Effector memory CD4-positive, alpha-beta T cell (primary cell): ENCODE measurements at places on chromosomes 13 and 19.

GRCh38 chr13:114043421-114044053 is 69.7 kb upstream of the C13orf46 start:
- DNase-seq: peak; percentile 25

DNA sequence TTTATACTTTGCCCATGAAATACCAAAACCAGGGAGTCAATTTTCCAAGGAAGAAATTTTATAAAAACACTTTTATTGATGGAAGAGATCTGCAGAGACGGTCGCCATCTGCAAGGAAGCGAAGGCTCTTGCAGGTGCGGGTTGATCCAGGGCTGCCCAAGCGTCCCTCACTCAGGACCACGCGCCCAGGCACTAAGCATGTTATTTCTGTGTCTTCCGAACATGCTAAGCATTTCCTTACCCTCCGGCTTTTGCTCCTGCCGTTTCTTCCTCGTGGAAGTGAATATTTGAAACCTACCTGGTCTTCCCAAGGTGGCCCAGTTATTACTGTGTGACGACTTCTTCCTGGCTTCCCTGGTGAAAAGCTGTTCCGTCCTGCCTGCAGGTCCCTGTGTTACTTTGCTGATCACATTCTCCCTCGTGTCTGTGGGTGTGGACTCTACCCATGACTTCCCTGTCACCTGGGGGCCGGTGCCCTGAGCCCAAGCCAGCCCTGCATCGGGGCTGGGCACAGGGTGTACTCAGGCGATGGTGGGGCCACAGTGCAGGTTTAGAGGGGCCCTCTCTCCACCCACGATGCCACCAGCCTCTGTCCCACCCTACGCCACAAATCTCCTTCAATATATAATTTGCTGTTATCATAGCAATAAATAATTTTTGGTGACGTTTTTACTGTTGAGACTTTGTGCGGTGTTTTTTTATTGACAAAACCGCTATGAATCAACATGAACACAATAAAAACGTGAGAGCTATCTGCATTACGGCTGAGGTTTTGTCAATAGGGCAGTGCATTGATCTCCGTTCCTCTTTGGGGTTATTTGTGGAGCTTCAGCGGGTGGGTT is 119.4 kb downstream of the URI1 start:
- no peak for DNase-seq

DNA sequence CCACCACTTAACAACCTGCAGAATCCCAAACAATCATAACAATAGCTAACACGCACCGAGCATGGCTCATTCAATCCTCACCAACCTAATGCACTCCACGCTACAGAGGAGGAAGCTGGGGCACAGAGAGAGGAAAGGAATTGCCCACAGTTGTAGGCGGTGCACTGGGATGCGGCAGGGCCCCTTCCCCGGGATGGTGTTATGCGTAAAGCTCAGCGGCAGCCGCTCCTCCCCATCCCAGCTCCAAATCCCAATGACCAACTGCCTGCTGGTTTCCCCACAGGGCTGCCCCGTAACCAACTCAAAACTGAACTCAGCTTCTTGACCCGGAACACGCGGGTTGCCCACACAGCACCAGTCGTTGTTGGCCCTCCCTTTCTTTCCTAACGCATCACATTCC is 42.2 kb downstream of the SERP2 start:
- DNase-seq: no peak

- DNase-seq: no peak
Observed at GRCh38 chr13:91381371-91381770, 17.1 kb upstream of the GPC5 start.

- no peak for DNase-seq
Observed at GRCh38 chr13:110433014-110433413, 125.9 kb downstream of the COL4A2 start.

DNA sequence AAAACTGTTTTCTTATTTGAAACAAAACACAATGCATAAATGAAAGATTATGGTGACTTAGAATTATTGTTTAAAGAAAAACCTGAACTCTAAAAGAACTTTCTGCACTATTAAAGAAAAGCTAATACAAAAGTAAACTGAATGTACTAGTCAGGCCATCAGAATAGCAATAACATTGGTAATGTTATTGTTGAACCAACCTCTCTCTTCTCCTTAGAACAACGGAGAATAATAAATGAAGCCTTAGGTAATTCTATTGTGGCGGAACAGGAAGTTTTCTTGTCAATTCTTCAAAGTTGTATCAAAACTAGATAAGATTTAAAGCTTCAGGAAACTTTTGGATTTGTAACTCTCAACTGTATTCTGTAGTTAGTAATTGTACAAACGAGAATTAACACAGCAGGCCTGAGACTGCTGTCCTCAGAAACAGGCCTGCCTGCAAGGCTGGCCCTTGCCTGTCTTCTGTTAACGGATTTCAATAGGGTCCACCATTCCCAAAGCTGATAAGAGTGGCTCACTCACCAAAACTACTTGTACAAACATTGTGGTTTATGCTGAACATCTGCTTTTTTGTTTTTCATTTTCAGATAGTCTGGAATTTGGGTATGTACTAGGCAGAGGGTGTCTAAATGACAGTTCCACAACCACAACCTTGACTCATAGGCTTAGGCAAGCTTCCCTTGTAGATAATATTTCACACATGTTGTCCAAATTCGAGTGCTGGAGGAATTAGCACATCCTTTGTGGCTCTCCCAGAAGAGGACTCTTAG is 825.8 kb downstream of the GPC5 start:
- no peak for DNase-seq

DNA sequence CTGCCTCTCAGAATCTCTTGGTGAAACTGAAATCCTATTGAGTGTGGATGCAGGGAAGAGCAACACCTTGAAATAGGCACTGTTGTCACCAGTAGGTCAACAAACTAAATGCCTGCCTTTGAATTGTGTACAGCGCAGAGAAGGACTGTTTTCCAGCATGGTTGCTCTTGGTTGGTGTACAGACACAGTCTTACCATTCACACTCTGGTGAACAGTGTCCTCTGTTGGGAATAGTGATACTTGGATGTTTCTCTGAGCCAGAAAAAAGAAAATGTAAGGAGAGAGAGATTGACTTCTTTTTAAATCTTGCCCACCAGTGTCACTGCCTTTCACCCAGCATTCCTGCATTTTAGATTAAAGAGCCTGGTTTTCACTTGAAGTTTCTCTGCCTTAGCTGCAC is 179.7 kb downstream of the STK24 start:
- DNase-seq: no peak

GRCh38 chr19:17775991-17776803 is 18.7 kb upstream of the B3GNT3 start:
- DNase-seq: no peak

- no peak for DNase-seq
Observed at GRCh38 chr13:85137516-85137915, 661.7 kb downstream of the SLITRK6 start.

DNA sequence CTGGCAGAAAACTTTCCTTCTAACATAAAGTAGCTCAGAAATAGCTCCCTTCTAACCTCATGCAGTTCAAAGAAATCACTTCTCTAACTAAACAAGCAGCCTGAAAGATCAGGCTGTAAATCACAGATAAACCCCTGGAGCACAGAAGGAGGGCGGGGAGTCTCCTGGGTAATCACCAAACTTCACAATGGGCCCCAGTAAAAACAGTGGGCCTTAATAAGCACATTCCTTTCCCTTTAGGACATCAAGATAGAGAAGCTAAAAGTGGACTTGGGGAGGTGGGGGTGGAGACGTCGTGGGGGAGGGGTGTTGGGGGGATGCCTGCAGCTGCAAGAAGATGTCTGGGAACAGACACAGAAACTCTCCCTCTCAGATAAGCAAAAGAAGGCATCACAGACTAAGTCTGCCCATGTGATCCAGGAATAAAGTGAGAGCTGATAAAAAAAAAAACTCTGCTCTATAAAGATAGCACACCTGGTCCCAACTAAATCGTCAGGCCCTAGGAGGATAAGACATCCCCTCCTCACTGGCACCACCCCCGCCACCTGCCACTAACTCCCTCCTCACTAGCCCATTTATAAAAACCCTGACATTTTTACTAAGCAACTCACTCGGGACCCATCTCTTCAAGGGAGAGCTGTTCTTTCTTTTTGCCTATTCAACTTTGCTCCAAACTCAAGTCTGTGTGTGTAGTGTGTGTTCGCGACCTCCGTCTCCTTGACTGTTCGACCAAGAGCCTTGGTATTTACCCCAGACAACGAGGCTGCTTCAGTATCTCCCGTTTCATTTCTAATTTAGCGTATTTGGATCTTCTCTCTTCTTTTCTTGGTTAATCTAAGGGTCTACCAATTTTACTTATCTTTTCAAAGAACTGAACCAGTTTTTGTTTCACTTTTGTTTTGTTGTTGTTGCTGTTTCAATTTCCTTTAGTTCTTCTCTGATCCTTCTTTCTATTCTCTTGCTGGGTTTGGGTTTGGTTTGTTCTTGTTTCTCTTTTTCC is 31.7 kb downstream of the DNAJC15 start:
- no peak for DNase-seq

- DNase-seq: peak; percentile 75
Observed at GRCh38 chr19:6772028-6772865, at the start of gene VAV1. VAV1 (plus strand) TSS chr19:6772708; CDS start chr19:6772808, 100 bp downstream.

GRCh38 chr13:109655206-109655600 is 131.2 kb downstream of the IRS2 start:
- DNase-seq: no peak

GRCh38 chr13:91762957-91763356 is 364.5 kb downstream of the GPC5 start:
- no peak for DNase-seq

DNA sequence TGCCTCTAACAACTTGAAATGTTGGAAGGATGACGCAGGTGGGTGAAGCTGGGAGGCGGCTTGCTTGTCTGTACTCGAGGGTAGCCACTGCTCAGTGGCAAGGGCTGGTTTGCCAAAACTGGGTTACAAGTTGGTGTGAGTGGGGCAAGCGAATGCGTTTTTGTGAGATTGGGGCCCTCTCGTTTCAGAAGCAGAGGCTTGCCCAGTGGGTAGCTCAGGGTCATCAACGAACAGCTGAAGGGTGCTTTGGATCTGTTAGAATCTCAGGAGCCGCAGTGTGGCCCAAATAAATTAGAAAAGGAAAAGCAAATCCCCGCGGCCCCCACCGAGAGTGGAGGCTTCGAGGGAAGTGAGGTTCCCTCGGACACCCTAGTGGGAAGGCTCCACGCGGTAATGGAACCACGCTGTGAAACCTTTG is 7.3 kb downstream of the ATP4B start:
- DNase-seq: no peak

DNA sequence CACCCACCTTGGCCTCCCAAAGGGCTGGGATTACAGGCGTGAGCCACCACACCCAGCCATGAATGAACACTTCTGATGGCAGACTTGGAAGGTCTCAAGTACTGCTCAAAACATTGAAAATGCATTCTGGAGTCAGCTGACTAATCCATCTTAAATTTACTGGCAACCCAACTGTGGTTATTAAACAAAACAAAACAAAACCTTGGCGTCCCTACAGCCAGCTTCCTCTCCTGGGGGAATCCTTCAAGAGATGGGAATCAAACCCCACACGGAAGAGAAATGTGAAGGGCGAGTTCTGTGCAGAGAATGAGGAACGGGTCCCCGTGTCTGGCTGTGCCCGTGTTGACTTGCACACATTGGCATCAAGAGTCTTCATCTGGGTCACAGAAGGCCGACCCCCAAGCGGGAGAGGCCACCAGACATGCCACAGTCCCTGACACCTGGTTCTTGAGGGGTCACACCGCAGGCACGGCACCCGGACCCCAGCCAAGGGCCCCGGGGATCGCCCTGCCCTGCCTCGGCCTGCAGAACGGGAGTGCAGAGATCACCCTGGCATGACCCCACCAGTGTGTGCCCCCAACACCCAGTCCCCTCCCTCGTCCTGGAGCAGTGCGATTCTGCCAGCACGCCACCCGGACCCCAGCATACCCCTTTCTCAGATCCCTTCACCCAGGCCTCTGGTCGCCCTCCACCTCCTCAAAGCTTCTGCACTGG is 3.2 kb downstream of the MAP2K2 start:
- no peak for DNase-seq

DNA sequence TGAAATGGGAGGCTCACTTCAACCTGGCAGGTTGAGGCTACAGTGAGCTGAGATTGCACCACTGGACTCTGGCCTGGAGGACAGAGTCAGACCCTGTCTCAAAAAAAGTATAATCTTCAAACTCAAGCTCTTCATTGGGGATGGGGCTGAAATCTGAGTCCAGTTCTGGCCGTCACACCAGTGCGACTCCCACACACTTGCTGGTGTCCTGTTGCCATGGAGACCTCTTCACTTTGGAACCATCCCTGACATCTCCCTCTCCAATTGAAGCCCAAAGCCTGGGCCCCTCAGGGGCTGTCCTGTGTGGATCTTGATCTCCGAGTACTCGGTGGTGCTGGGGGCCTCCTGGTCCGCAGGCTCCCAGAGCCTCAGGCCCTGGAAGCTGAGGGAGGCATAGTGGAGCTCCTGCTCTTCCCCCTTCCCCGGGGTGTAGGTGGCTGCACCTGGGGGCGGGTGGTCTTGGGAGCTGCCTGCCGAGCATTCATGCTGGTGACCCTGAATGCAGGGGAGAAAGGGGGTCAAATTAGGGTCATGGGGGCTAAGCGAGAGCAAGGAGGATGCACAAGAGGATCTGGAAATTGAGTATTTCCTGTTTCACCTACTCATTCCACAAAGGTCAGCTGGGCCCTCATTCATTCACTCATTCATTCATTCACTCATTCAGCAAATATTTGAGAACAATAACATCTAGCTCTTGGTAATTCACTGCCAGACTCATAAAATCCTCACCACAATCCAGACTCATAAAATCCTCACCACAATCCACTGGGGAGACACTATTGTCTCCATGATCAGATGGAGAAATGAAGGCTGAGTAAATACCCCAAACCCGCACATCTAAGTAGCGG is 11.0 kb downstream of the SIGLEC11 start:
- no peak for DNase-seq

- DNase-seq: no peak
Observed at GRCh38 chr19:33812388-33813330, 16.0 kb downstream of the KCTD15 start.

GRCh38 chr13:109370496-109370895 is 415.9 kb downstream of the IRS2 start:
- DNase-seq: no peak

DNA sequence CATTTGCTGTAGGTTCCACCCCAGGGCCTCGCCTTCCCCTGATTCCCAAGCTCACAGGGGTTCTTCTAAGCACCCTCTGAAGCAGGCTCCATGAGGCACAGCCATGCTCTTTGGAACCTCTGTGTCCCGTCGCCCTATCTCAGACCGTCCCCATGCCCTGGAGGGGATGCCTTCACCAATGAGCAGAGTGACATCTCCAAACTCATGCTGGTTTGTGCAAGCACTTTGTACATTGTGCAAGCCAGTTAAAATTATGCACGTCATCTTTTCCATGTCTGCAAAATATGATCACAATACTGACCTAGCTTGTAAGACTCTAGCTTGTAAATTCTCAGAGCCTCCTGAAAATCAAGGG is 46.5 kb upstream of the RAP2A start:
- no peak for DNase-seq

DNA sequence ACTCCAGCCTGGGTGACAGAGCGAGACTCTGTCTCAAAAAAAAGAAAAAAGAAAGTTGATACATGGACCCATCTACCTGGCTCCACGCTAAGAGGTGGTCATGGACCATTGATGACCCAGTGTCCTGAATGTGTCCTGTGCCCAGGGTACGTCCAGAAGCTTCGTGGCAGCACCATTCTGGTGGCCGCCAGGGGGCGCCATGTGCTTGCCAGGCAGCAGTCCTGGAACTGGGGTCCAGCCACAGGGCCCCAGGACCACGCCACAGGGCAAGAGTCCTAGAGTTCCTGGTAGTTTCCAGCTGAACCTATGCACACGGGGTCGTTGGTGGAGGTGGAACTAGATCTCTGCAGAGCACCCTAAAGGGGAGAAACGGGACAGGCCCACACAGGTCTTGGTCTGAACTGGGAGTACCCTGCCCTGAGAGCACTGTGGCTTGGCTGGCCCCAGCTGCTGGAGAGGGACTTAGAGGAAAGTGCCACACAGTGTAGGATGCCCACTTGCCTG is 19.9 kb upstream of the FBXO27 start:
- peak; percentile 52 for DNase-seq

- no peak for DNase-seq
Observed at GRCh38 chr13:31191748-31192147, 8.0 kb upstream of the B3GLCT start.
